Activated T-cell treated with anti-CD3 and anti-CD28 coated beads, Interleukin-2, amount 50 U/mL, for 48 hours (primary cell): ENCODE measurements at places on chromosomes 7 and 10.

DNA sequence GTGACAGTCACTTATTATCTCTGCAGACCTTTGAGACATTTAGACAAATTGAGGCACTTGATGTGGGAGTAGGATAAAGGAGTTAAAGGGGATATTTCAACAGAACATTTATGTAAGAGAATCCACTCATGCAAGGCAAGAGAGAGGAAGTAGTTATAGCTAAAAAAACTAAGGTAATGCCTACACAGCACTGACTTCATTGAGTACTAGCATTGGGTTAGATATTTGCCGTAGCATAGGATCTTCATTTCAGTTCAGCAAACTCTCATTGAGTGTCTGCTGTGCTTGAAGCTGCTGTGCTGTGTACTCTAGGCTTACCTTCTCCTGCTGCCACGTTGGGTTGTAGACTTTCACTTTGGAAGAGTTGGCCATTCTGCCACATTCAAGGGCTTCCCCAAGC lies 10.5 kb upstream of the ENTPD1 start:
- DNase-seq, result no peak

GRCh38 chr7:36984710-36985312 lies 260.5 kb upstream of the AOAH start:
- DNase-seq, result no peak

GRCh38 chr7:43577485-43577951 lies 5.4 kb upstream of the STK17A start:
- DNase-seq, result no peak

DNA sequence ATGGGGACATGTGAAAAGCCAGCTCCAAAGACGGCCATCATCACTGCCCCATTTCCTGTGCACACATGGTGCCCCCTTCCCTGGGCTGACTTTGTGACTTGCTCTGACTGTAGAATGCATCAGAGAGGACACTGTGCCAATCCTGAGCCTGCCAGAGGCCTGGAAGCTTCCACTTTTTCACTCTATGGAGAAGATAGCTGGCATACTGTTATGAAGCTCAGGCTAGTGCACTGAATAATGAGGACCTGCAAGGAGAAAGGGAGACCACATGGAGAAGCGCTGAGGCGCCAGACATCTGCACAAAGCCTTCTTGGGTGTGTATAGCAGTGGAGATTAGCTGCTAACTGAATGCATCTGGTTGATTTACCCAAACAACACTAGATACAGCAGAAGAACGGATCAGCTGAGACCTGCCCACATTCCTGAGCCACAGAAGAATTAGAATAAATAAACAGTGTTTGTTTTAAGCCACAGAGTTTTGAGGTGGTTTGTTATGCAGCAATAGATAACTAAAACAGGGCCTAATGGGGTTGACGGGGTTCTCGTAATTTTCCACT lies 58.9 kb upstream of the C10orf90 start:
- DNase-seq, result no peak

DNA sequence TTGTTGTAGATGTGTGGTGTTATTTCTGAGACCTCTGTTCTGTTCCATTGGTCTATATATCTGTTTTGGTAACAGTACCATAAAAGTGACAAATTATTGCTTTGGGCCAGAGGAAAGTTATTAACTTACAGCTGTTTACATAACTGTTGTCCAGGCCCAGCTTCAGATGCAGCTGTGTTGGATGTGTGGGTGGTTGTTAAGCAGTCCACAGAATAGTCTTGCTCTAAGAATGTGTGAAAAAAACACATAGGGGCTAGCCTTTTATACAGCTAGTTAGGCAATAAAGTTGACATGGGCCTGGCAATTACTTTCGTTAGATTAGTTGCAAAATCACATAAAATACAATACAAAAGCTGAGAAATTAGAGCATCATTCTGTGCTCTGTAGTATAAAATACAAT lies 31.9 kb downstream of the DLD start:
- no peak for DNase-seq

DNA sequence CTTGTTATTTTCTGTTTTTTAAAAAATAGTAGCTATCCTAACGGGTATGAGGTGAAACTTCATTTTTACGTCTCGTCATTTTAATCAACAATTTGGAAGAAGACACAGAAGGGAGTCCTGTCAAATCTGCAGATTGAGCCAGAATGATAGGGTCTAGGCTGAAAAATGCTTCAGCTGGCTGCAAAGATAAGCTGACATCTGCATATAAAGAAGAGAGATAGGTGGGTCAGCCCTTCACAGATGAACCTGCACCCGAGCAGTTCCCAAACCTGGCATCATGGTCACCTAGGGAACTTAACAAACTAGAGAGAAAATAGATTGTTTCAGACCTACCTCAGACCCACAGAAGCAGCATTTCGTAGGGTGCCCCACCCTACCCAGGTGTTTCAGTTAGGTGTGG lies 35.2 kb upstream of the BMPR1A start:
- no peak for DNase-seq

- DNase-seq, result no peak
Measured at GRCh38 chr7:117138495-117138894, 184.4 kb downstream of the WNT2 start.

DNA sequence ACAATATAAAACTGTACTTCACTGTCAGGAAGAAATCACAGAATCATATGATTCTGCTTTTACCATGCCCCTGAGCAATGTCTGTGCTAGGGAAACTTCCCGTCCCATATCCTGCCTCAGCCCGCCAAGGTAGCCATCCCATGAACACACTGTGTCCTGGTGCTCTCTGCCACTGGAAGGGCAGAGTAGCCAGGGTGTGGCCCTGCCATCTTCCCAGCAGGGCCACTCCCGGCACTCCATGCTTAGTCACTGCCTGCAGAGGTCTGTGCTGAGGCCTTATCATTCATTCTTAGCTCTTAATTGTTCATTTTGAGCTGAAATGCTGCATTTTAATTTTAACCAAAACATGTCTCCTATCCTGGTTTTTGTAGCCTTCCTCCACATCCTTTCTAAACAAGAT lies 31.8 kb downstream of the AP3M1 start:
- no peak for DNase-seq

- DNase-seq, result no peak
Measured at GRCh38 chr10:95474228-95475002, 86.8 kb downstream of the SORBS1 start.

DNA sequence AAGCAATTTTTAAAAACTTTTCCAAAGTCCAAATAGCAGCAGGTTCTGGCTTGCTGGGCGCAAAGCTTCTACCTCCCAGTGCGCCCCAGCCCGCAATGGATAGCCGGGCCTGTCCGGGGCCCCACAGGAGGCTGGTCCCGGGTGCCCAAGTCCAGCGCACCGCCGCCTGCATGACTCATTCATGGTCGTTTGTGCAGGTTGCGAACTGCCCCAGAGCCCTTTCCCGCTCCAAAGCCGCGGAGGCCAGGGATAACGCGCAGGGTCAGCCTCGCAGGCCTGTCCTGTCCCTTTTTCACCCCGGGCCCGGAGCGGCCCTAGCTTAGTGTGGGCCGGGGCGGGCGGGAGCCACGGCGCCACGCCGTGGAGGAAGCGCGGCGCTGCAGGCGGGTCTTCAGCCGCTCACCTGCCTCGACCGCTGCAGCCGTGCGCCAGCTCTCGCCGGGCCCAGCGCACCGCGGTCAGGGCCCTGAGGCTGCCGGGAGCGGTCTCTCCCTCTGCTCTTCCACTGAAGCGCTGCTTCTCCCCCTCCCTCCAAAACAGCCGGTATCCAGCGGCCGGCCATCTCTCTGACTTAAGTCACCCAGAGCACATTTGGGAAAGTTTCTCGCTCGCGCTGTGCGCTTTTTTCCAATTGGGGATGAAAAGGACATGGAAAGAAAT lies 1.7 kb upstream of the EGR2 start:
- peak; percentile 88 for DNase-seq

DNA sequence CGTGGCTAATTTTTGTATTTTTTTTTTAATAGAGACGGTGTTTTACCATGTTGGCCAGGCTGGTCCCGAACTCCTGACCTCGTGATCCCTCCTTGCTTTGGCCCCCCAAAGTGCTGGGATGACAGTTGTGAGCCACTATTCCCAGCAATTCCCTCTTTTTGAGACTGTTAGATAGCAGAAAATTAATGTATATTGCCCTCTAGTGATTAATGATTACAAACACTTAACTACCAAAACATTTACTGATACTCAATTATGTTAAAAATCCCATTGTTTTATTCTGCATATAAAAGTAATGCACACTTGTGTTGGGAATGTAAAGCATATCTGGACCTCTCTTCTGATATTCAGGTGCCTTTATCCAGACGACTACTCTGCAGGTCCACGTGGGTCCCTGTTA lies 41.2 kb upstream of the COBL start:
- no peak for DNase-seq

DNA sequence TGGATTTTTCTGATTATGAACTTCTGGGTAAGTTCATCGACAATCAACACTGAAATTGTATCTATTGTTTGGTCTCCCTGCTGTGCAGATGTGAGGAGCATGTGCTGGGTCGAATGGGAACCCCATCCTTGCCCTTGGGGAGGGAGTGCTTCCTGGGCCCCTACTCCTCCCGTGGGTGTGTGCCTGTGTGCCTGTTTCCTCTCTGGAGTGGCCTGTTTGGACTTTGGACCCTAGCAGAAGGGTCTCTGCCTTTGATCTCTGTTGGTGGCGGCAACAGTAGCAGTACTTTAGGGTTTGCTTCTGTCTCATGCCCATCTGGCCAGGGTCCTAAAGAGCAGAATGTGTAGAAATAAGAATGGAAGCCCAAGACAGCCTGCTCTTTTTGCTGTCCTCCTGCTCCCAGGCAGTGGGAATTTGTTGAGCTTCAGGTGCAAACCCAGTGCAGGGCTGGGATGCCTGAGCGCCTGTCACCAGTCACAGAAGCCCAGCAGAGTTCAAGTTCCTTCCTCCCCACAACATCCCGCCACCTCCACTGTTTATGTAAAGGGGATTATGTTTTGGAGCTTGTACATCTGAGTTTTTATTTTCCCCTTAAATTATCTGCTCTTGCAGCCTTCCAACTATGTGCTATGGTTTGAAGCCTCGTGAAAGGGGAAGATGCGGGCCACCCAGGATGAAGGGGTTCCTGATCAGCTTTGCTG lies 1.5 kb upstream of the TACR2 start:
- DNase-seq, result no peak

- DNase-seq, result no peak
Measured at GRCh38 chr7:80520199-80520598, 8.3 kb upstream of the GNAT3 start.

DNA sequence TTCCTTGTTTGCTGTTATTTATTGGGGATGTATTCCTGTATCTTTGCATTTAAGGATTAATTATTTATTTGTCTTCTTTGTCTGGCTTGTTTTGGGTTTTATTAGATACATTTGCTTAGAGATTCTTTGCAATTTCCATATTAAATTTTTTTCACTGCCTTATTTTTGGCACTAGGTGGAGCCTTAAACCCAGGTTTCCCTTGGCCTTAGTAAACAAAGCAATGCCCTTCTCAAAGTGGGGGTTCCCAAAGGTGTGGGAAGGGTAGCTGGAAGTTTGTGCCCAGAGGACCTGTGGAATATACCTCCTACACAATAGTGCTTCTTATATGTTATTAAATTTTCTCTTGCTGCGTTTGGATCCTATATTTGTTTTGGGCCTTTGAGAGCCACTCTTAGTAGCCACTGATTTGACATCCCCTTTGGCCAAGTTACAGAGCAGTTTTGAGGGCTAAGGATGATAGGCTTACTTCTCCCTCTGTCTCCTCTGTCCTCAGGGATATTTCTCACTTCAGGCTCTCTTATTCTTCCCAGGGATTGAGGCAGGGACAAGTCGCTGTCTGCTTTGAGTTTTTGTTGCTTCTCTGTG lies 162.3 kb downstream of the ITGB1 start:
- no peak for DNase-seq

- DNase-seq, result no peak
Measured at GRCh38 chr7:47957156-47957555, 8.9 kb upstream of the PKD1L1 start.

- peak; percentile 64 for DNase-seq
Measured at GRCh38 chr10:11017570-11018431, at the start of gene CELF2. Gene CELF2, plus strand, starts transcription at chr10:11017872. Its CDS starts 218 bp downstream, at chr10:11018090.

DNA sequence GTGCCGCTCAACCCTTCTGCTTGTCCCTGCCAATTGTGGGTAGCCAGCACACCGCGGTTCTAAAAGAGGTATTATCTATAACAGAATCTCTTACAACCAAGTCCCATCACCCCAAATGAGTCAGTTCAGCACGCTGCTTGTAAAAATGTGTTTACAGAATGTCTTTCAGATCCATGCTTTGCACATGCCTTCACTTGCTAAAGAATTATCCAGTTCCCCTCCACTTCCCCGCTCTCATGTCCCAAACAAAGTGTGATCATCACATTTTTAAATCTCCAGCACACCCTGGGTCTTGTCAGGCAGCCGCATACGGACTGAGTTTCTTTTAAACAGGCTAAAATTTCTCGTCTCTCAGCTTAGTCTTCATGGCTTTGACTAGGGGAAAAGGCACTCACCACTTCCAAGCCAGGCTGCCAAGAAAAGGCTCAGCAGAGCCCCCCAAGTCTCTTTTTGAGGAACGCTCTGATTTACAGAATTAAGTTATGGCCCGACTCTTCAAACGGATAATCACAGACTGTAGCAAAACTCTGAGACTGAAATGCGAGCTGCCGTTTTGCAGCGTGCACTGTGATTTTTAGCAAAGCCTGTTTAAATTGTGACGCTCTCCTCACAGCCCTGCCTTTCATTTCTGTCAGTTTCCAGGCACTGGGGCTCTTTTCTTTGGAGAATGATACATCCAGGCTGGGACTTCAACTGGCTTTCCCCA lies 29.8 kb upstream of the FGFR2 start:
- no peak for DNase-seq

- no peak for DNase-seq
Measured at GRCh38 chr7:38306914-38307313, 33.5 kb upstream of the TARP start.

GRCh38 chr7:90455163-90456030 lies 14.0 kb upstream of the PTTG1IP2 start:
- no peak for DNase-seq
